Naive thymus-derived CD8-positive, alpha-beta T cell (primary cell): ENCODE measurements at places on chromosomes 4 and X.
A peak's percentile ranks its signal among the peaks of the same experiment; 100 is the strongest.

DNA sequence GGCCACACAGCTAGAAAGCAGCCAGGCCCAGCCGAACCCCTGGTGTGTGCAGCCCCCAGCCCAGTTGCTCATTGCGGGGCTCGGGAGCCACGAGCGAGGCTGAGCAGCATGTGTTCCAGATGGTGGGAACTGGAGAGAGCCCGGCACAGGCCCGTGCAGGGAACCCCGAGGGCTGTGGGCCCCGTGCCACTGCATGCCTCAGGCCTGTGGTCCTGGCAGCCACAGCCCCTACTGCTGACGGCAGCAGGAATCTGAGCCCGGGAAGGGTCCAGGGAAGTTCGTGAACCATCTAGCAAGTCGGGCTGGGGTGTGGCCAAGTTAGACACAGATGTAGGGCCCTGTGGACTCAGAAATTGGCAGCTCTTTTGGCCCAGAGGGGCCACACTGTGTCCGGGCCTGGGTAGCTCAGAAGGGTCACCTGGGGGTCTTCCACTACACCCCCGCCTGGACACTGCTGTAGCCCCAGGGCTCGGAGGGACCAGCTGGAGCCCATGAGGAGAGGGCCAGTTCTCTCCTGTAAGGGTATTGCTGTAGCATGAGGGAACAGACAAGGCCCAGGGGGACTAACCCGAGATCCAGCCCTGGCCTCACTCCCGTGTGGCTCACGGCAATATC, 12.1 kb downstream of the HTRA3 start:
- no peak for DNase-seq

GRCh38 chrX:129510331-129510730, 13.0 kb downstream of the SMARCA1 start:
- no peak for DNase-seq

GRCh38 chr4:87838205-87838604, 5.4 kb downstream of the MEPE start:
- no peak for DNase-seq

GRCh38 chr4:164138521-164138920, 615.4 kb upstream of the SMIM31 start:
- DNase-seq = no peak

GRCh38 chr4:124097447-124097846, 615.1 kb downstream of the ANKRD50 start:
- DNase-seq = no peak

- DNase-seq = peak; percentile 8
Observed at GRCh38 chrX:15334561-15334960, 762 bp downstream of the PIGA start.

- no peak for DNase-seq
Observed at GRCh38 chr4:8329560-8329858, 60.0 kb downstream of the HTRA3 start.

DNA sequence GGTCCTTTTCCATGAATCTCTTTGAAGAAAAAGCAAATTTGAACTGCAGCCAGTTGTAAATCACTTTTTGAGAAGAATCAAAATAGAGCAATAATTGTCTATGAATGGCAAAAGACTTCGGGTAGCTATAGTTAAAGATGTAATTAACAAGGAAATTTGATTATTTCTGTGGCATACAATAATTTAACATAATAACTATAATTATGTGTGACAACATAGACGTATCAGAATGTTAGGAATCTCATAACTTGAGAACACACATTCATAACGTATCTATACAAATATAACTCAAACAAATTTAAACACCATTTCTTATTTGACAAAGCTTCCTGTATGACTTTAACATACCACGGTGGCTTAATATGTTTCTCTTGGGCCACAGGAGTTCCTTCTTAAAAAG, 36.0 kb upstream of the NSG1 start:
- no peak for DNase-seq

DNA sequence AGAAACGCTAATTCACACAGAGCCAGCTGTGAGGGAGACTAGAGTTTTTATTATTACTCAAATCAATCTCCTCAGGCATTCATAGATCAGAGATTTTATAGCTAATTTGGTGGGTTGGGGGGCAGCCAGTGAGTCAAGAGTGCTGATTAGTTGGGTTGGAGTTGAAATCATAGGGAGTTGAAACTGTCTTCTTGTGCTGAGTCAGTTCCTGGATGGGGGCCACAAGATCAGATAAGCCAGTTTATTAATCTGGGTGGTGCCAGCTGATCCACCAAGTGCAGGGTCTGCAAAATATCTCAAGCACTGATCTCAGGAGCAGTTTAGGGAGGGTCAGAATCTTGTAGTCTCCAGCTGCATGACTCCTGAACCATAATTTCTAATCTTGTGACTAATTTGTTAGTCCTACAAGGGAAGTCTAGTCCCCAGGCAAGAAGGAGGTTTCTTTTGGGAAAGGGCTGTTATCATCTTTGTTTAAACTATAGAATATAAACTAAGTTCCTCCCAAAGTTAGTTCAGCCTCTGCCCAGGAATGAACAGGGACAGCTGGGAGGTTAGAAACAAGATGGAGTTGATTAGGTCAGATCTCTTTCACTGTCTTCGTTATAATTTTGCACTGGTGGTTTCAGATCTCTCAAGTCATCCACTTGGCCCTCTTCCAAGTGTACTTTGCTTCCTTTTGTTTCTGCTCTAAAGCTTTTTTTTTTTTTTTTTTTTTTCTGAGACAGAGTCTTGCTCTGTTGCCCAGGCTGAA, 5.4 kb upstream of the NAA11 start:
- no peak for DNase-seq

DNA sequence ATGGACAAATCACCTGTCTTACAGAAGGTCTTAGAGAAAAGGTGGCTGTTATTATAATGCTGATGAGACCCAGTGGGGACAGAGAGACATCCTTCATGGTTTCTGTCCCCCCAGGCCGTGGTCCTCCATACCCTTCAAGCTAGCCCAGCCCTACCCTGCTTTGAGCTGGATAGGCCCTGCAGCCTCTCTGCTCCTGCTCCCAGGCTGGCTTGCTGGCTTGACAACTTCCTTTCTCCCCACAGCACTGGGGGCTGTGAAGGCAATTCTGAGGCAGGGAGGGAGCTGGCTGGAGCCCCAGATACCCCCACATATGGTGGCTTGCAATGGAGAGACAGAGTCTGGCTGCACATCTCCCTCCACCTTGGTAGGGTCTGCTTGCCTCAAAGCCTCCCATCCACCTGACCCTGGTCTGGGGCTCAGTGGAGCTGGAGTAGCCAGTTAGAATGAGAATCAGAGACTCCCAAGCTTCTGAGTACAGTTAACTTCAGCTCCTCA, 118.2 kb downstream of the PJA1 start:
- DNase-seq = no peak

- DNase-seq = no peak
Observed at GRCh38 chrX:1507511-1508463, 29.2 kb downstream of the P2RY8 start.

DNA sequence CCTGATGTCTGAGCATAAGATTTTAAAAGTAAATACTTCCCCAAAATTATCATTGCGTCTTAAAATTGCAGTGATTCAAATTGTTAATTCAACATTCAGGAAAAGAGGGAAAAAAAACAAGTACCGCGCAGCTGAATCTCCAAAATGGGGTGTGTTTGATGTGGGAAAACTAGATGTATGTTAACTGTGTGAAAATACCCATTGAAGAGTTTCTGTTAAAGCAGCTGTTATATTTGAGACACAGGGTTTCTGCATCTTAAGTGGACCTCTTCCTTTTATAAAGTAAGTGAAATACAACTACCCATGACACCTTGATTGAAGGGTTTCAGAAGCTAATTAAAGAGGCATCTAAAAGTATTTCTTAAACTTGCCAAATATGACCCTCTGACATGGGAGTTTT, 1186.1 kb downstream of the NLGN4X start:
- no peak for DNase-seq

DNA sequence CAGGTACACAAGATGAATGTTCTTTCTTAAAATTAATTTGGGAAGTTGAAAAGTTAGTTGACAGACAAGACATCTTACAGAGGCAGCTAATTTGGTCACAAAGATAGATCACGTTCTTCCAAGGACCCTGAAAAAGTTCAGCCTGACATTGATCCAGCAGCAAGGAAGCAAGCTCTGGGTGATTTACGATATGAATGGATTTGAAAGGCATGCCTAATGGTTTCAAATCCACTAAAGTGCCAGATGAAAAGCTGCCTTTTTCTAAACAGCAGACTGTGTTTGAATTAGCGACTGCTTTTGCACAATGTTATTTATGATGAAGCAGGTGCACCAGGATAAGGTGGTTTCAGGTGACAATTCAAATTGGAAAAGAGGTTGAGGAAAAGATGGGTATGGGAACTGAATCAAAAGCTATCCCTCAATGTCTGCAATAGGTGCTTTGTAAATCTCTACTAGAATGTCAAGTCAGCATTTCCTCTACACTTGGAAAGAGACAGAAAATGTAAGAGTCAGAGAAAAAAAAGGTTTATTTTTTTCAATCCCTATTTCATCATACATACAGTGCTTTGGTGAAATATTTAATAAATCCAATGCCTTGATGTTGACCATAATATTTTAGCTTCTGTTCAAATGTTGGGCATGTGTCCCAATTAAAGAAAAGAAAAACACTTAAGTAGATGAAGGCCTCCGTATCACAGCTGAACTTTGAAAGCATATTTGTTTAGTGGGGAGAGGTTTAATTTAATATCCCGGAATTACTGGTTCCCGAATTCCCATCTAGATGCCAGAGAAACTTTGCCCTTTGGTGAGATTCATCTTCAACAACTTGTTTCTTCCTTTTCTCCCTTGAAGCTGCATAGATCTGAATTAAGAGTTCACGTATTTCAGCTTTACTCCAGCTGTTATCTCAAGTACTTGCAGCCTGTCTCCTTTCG, 6.0 kb downstream of the RASGEF1B start:
- no peak for DNase-seq

DNA sequence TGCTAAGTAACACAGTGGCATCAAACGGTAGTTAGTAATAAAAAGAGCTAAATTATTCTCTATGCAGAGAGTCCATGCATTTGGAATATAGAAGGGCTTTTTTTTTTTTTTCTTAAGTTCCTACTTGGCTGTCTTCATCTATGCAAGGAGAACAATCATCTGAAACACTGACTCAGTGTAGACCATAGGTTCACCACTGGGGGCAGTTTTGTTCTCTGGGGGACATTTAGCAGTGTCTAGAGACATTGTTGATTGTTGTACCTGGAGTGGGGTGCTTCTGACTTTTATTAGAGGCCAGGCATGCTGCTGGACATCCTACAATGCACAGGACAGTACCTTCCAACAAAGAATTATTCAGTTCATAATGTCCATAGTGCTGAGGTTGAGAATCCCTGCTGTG, 41.2 kb downstream of the TMA16 start:
- no peak for DNase-seq

DNA sequence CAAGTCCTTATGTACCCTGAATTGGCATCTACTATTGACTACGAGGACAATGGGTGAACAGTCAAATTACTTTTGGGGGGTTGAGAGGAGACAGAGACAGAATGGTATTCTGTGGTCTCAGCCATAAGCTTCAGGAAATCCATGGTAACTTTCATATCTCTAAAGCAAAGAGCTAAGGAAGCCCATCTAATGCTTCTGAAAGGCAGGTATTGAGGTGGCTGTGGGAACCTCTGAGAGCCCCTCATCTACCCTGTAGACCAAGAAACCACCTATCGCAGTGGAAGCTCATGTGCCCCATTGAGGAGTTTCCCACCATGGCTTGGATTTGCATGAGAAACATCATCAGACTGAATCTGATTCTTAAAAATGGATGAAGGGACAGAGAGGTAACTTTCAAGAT, 23.1 kb upstream of the BMP2K start:
- DNase-seq = no peak

GRCh38 chr4:91092398-91092980, 965.3 kb downstream of the CCSER1 start:
- no peak for DNase-seq

- DNase-seq = no peak
Observed at GRCh38 chr4:1582227-1582626, 101.9 kb downstream of the FAM53A start.

DNA sequence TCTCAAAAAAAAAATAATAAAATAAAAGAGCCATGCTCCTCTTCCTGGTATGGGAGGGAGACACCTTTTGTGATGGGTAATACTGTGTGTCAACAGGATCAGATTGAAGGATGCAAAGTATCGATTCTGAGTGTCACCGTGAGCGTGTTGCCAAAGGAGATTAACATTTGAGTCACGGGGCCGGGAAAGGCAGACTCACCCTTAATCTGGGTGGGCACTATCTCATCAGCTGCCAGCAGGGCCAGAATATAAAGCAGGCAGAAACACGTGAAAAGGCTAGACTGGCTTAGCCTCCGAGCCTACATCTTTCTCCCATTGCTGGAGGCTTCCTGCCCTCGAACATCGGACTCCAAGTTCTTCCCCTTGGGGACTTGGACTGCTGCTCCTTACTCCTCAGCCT, 95.4 kb downstream of the SHOX start:
- no peak for DNase-seq

DNA sequence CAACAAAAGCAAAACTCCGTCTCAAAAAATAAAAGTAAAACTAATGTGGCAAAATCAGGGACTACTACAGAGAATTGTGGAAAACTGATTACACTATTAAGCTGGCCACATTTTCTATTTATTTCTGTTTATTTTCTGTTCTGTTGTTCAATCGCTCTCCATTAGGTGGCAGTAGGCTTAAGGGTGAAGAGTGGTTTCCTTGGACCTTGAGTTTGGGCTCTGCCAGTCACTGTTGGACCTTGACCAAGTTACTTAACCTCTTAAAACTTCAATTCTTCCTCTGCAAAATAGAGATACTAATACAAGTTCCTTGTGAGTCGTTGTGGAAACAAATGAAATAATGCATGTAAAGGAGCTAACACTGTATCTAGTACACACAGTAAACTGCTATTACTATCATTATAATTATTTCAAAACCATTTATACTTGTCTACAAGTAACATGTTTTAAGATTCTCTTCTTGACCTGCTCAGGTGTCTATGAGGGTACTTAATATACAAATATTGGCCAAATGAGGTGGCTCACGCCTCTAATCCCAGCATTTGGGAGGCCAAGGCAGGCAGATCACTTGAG, 15.2 kb downstream of the HSD17B11 start:
- no peak for DNase-seq

DNA sequence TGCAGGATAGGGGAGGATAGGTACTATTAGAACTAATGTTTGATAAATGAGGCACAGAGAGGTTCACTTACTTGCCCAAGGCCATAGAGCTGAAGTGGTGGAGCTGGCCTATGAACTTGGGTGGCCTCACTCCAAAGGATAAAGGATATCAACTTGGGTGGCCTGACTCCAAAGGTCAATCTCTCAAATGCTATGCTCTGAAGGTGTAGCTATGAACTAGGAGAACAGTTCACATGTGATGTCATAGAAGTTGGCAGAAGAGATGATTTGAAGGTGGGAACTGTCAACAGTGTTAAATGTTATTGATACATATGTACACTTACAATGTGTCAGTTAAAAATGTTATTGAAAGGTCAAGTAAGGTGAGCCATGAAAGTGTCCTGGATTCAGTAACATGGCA, 6.2 kb upstream of the CHST7 start:
- DNase-seq = no peak
